RPMI7951 (cell line): ENCODE measurements at places on chromosomes 6 and 20. TPM values are rescaled to one million over a fixed set of nuclear protein-coding genes. Genes with fewer than 3 reads are reported as not detected.

Gene PGBD1
- total RNA-seq = 14.4 and 15.7 TPM in 2 replicates

DNA sequence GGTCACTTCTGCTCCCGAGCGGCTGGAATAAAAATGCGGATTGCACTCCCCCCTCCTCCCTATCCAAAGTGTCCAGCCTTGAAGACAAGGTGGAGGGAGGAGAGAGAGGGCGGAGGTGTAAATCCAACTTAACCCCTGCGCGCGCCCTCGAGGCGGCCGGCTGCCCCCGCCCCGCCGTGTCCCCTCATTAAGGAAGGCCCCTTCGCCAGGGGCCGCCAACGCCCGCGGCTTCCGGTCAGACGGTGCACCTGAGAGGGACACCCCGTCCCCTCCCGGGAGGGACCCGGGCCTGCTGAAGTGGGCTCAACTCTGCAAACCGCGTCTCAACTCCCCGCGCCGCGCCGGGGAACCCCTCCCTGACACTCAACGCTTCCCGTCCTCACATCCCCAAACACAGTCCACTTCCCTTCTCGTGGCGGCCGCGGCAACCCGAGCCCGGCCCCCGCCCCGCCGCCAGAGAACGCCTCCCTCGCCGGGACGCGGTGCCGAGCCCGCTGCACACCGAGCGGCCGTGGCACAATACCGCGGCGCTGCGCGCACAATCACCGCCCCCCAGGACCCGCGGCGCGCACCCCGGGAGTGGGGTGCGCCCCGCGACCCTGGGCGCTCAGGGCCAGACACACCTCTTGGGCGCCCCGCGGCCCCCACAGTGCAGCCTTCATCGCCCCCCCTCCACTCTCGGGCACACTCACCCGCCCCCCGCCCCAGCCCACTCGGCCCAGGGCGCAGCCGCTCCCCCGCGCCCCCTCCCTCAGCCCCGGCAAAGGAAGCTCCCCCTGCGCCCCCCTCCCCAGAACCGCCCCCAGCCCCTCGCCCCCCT, 102.5 kb downstream of the NOL4L start:
- peak; percentile 31 for DNase-seq

DNA sequence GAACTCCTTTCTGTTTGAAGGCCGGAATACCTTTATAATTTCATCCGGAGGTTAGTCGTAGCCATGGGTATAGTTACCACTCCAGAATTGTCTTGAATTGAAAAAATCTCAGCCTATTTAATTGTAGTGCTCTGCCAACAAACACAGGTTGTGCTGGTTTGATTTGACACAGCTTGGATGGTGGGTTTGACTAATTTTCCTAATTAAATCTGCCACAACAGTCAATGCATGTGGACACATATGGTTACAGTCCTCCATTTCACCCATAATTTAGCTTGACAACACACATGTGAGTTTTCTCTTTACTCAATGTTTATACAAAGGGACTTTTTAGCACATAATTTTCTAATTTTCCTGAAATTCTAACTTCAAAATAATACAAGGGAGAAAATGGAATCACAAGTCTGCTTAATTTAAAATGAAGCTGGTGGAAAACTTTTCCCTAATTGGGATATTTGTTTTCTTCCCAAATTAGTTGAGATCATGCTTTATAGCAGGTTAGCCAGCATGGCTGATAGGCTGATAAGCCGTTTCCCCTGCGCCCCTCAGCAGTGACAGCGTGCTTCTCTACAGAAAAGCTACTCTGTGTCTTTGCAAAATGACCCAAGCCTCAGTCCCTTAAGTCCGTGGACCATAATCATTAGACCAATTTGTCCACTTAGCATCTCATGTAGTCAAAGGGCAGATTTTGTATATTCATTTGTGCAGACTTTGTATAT, 463.5 kb upstream of the FLRT3 start:
- no peak for DNase-seq

GRCh38 chr20:34557936-34558319, 590 bp upstream of the MAP1LC3A start:
- no peak for DNase-seq

DNA sequence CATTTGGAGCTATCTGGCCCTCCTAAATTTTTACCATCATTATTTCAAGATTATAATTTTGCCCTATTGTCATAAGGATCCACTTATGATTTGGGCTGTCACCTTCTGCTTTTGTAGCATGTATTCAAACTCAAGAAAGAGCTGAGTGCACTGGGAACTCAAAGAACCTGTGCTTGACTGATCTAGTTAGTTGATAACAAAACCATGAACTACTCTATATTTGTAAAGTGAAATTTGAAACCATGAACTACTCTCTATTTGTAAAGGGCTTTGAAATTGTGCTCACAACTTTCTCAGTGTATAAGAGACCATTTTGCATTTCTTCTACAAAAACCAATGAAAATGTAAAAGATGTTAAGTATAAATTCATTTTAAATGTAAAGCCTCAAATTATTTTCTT, 77.5 kb upstream of the POPDC3 start:
- DNase-seq = no peak

GRCh38 chr20:63573647-63574131, 350 bp downstream of the HELZ2 start:
- no peak for DNase-seq

DNA sequence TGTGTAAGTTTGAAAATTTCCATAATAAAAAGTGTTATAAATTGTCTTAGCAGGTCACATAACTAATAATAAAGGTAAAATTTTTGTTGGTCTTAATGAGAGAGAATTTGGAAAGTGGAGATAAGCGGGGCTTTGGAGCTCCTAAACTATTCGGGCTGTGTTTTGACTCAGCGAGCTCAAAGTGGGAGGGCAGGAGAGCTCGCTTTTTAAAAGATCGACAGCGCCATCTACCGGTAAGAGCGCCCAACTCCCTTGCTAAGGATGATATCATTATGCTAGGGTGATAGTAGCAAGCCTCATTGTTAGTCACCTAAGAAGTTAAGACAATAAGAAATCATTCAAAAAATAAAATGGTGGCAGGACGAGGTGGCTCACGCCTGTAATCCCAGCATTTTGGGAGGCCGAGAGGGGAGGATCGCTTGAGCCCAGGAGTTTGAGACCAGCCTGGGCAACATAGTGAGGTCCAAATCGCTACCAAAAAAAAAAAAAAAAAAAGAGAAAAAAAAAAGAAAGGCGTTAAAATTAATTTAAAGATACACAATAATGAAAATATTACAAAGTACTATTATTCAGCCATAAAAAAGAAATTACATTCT, 24.8 kb downstream of the C6orf15 start:
- peak; percentile 82 for DNase-seq

Gene OR2W1
- not detected in 2 replicates for total RNA-seq

- DNase-seq = no peak
These were observed 257.1 kb upstream of the TAB2 start for GRCh38 chr6:149060300-149060984.

Gene GDAP1L1
- total RNA-seq = not detected in 2 replicates

DNA sequence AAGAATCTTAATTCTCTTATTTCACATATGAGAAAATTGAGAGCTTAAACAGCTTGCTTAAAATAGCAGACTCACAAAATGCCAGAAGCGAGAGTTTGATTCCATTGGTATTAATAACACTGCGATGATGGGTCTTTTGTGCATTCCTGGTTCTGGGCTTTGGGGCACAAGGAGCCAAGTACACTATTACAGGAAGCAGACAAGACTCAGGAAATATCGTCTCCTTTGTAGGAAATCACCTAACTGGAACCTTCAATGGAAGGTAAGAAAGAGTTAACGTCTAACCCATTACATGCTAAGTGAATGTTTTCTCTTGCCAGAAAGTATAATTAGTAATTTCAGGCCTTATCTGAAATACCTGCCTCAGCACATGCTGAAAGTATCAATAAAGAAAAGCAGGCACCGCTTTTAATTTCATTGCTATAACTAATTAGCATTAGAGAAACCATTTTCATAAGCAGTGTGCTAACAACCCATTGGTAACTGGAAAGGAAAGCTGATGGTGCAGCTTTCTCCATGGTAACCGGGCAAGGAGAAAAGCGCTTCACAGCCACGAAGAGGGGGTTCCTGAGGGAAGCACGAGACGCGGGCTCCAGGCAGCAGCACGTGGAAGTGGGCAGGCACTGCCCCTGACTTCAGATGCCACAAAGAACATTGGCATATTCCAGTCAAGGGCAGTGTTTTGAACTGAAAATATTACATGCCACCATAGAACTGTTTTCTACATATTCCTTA, 206.7 kb upstream of the AGPAT4 start:
- DNase-seq = no peak

DNA sequence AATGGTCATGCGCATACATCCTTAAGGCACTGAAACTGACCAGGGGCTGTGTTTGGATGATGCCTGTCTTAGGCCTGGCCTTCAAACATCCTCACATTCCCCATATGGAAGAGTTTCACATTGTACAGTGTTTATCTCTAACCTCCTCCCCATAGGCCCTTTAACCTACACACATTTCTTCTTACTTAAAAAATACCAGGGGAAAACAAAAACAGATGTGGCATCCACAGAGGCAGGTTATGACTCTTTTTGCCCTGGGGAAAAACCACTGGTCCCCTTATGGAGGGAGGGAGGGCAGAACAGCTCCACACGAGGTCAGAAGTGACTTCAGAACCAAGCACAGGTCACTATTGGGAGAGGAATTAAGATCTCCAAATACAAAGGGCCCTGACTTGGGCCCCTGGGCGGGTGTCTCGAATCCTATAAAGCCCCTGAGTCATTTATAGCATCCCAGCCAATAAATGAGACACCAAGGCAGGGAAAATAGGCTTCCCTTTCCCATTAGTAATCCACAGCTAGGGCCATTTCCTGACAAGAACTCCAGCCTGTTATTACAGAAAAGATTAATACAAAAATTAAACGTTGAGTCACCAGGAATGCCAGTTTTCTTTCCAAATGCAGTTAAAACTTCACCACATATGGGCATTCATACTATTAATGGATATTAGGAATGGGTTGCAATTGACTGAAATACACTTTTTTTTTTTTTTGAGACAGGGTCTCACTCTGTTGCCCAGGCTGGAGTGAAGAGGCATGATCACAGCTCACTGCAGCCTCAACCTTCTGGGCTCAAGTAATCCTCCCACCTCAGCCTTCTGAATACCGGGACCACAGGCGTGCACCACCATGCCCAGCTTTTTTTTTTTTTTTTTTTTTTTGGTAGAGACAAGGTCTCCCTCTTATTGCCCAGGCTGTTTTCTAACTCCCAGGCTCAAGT, 107.2 kb downstream of the ATP9A start:
- DNase-seq = peak; percentile 100

DNA sequence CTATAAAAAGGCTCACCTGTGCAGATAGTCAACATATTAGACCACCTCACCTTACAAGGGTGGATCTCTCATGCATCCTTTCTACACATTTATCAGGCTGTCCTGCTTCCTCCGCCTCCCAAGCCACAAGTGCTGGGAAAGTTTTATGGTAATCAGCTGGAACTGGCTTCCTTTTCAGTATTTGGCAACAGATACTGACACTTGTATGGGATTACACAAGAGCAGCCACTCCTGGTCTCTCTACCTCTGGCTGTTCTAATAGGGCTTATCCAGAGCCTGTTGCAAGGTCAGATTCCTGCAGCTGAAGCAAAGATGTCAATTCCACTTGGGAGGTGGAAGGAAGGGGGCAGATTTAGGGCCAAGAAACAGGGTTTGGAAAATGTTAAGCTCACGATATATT, 503 bp upstream of the GPLD1 start:
- no peak for DNase-seq

GRCh38 chr6:30819297-30819917, 64.9 kb upstream of the DDR1 start:
- DNase-seq = peak; percentile 23

Gene EHMT2
- 38.6 and 46.1 TPM in 2 replicates for total RNA-seq

Gene MYCT1
- 0.10 and 0.48 TPM in 2 replicates for total RNA-seq

Gene SPAG4
- total RNA-seq = 24.9 and 38.5 TPM in 2 replicates

Gene WFDC10B
- total RNA-seq = 0.88 and 3.5 TPM in 2 replicates

GRCh38 chr20:884983-885952, 30.9 kb downstream of the ANGPT4 start:
- peak; percentile 32 for DNase-seq

GRCh38 chr20:39698752-39699151, 736.6 kb downstream of the DHX35 start:
- DNase-seq = peak; percentile 45

Gene BPIFB1
- not detected in 2 replicates for total RNA-seq

Gene SMIM8
- 6.5 and 8.1 TPM in 2 replicates for total RNA-seq

Gene IMPG1
- not detected in 2 replicates for total RNA-seq

DNA sequence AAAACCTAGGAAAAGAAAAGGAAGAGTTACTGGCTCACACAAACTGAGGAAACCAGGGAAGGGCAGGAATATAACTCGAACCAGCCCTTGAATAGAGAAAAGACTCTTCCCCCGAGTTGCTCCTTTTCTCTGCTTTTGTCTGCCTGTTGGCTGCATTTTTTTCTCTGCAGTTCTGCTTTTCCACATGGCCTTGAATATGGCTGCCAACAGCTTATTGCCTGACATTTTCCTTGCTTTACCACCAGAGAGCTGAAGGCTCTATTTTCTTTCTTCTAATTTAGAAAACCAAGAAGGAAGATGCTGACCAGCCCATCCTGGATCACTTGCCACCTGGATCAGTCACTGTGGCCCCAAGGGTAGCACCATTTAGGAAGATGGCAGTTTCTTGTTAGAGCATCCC, 164.8 kb upstream of the MAN1A1 start:
- DNase-seq = no peak

DNA sequence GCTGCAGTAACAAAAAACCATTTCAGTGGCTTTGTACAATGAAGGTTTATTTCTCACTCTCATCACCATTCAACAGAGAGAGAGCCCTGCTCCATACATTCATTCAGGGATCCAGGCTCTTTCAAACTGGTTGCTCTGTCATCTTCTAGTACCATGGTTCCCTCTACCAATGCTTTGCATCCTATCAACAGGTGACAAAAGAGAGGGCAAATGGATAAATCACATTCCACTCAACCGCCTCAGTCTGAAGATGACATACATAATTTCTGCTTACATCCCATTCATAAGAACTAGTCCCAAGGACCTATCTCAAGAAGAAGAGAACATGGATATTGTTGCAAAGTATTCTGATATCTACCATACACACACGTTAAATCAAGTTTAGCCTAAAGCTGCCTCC, 51.6 kb downstream of the IYD start:
- DNase-seq = no peak

GRCh38 chr6:113317442-113317841, 539.7 kb upstream of the MARCKS start:
- DNase-seq = no peak

Gene NMBR
- not detected in 2 replicates for total RNA-seq

DNA sequence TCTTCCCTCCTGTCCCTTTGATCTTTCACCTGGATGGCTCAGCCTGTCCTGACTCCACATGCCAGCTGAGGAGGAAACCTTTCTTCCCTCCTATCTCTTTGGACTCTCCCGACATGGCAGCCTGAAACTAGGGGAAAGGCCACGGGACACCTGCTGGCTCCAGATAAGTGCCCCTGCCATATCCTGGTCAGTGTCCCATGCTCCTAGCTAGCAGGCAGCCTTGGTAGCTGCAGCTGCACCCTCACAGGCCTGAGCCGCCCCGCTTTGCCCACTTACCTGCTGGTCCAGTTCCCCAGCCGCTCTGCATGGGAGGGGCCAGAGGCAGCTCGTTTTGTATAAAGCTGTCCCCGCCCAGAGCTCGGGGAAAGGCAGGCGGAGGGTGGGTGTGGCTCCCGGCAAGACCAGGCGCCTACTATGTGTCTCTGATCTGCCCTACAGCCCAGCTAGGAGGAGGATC, 7.4 kb upstream of the SLC52A3 start:
- DNase-seq = no peak

GRCh38 chr20:44008806-44009678, 94.4 kb downstream of the TOX2 start:
- peak; percentile 49 for DNase-seq
